ENCODE measurements at places on chromosomes 2 and 18.

DNA sequence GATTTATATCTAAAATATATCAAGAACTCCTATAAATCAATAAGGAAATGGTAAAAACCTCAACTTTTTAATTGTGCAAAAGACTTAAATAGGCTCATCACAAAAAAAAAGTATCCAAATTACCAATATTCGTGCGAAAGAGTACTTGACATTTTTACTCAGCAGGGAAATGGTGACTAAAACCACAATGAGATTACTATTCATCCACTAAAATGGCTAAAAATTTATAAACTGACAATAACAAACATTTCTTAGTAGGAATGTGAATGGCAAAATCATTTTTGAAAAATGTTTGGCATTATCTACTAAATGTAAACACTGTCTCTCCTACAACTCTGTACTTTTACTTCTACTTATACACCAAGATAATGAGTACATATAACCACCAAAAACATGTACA lies 184.8 kb upstream of the RND3 start:
- no peaks in the 10 kb centered on the region for H3K27me3 ChIP-seq
- H3K4me1 ChIP-seq: no peaks in the 10 kb centered on the region
- no peak overlapping the region for H3K4me3 ChIP-seq
- H3K27ac ChIP-seq: no peak overlapping the region
- H3K36me3 ChIP-seq: no peaks in the 10 kb centered on the region

GRCh38 chr2:98157557-98157956 lies 70.6 kb downstream of the VWA3B start:
- H3K4me1 ChIP-seq: no peaks in the 10 kb centered on the region
- H3K36me3 ChIP-seq: no peaks in the 10 kb centered on the region
- DNase-seq: no peak
- no peak overlapping the region for H3K4me3 ChIP-seq

- H3K27me3 ChIP-seq: no peaks in the 10 kb centered on the region
- no peaks in the 10 kb centered on the region for H3K36me3 ChIP-seq
- no peak overlapping the region for H3K4me3 ChIP-seq
- DNase-seq: no peak
- no peak overlapping the region for H3K27ac ChIP-seq
- no peaks in the 10 kb centered on the region for H3K4me1 ChIP-seq
These were observed 173.1 kb upstream of the HS6ST1 start for GRCh38 chr2:128491692-128492244.

DNA sequence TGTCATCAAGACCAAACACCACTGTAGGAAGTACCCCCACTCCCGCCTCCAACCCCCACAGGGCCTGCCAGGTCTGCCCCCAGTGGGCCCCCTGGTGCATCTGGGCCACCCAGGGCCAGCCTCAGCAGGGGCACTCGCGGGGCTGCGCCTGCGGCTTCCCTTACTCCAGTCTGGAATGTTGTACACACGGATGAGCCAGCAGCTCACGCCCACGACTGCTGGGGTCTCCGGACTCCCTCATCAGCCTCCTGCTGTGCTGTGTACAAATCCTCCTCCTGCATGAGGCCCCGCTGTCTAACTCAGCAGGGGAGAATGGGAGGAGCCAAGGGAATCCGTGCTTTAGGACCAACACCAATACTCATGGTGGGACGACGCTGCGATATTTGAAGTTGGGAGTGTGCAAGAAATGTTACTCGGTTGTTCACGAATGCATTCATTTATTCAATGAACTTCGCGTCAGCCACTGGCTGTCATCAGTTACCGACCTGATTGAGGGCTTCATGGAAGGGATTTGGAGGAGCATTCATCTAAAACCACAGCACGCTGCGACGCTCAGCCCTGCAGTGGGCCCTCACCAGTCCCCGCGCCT lies 654 bp upstream of the ASB1 start:
- peak overlapping the region; percentile 95 for H3K27ac ChIP-seq
- H3K36me3 ChIP-seq: no peaks in the 10 kb centered on the region
- no peaks in the 10 kb centered on the region for H3K27me3 ChIP-seq
- no peaks in the 10 kb centered on the region for H3K4me1 ChIP-seq
- no peak for DNase-seq
- peak overlapping the region; percentile 96 for H3K4me3 ChIP-seq

- H3K36me3 ChIP-seq: no peaks in the 10 kb centered on the region
- no peak overlapping the region for H3K27ac ChIP-seq
- no peak overlapping the region for H3K4me3 ChIP-seq
- no peaks in the 10 kb centered on the region for H3K4me1 ChIP-seq
These were observed 135.8 kb downstream of the SH3RF3 start for GRCh38 chr2:109264595-109265328.

GRCh38 chr18:62023536-62023935 lies 130.7 kb upstream of the RNF152 start:
- no peaks in the 10 kb centered on the region for H3K27me3 ChIP-seq
- no peak overlapping the region for H3K4me3 ChIP-seq
- H3K4me1 ChIP-seq: no peaks in the 10 kb centered on the region
- H3K36me3 ChIP-seq: no peaks in the 10 kb centered on the region
- H3K27ac ChIP-seq: no peak overlapping the region
- no peak for DNase-seq

- H3K27ac ChIP-seq: no peak overlapping the region
- H3K4me1 ChIP-seq: no peaks in the 10 kb centered on the region
- H3K27me3 ChIP-seq: no peaks in the 10 kb centered on the region
- no peak overlapping the region for H3K4me3 ChIP-seq
- DNase-seq: peak; percentile 15
- no peaks in the 10 kb centered on the region for H3K36me3 ChIP-seq
These were observed 20.6 kb downstream of the CROCC2 start for GRCh38 chr2:240926516-240927389.

GRCh38 chr18:61261870-61262269 lies 71.4 kb upstream of the CDH20 start:
- H3K27ac ChIP-seq: no peak overlapping the region
- H3K36me3 ChIP-seq: no peaks in the 10 kb centered on the region
- H3K4me1 ChIP-seq: no peaks in the 10 kb centered on the region
- no peaks in the 10 kb centered on the region for H3K27me3 ChIP-seq

DNA sequence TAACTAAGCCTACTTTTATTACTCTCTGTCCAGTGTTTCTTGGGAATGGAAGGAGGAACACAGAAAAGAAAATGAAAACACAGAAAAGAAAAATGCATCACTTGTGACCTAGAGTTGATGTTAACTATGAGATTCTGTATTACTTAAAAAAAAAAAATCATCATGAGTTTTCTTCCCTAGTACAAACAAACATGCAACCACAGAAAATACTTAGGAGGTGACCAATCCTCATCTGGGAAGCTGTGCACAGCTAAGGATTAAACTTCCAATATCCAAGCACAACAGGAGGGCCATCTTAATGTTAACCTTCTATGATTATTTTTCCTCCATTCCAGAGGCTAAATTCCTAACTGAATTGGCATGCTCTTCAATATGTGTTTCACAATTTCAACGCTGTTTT lies 1140.4 kb downstream of the LRP1B start:
- no peaks in the 10 kb centered on the region for H3K27me3 ChIP-seq
- no peaks in the 10 kb centered on the region for H3K4me1 ChIP-seq
- no peak overlapping the region for H3K27ac ChIP-seq
- no peak for DNase-seq
- no peaks in the 10 kb centered on the region for H3K36me3 ChIP-seq

- no peak for DNase-seq
- H3K4me3 ChIP-seq: no peak overlapping the region
These were observed 57.3 kb upstream of the KLF7 start for GRCh38 chr2:207223051-207223450.

Measured in colonic mucosa (tissue), 4 donors.